Stimulated activated CD8-positive, alpha-beta memory T cell treated with anti-CD3 and anti-CD28 coated beads, Interleukin-15, amount 100 ng/mL, for 24 hours (primary cell): ENCODE measurements at places on chromosomes 7 and 10.

DNA sequence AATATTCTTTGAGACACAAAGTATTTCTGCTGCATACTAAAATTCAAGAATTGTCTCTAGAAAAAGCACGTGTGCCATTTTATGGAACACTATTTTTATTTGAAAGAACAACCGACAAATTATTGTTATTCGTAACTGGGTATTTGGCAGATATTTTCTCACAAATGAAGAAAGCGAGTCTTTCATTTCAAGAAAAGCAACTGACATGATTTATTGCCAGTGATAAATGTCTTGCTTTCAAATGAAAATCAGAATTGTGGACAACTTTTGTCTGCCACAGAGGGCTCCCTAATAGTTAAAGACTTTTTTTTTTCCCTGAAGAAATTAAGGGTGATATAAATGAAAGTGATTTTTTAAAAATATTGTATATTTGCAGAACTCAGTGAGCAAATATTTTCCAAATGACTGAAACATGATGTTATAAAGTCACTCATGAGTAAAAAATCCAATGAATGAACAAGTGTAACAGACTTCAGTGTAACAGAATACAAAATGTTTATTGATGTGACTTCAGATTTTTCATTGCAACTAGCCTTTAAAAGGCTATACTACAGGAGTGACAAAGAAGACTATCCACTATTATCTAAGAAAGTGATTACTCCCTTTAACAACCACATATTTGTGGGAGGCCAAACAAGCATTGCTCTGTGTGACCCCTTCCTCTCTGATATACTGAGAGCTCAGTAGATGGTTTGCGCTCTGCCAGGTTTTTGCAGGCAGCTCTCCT lies 49.0 kb upstream of the SEMA3E start:
- no peak for DNase-seq

GRCh38 chr10:91247360-91248111 lies 27.1 kb downstream of the PCGF5 start:
- no peak for DNase-seq

GRCh38 chr10:103715430-103715829 lies 139.9 kb downstream of the SH3PXD2A start:
- DNase-seq = no peak

- no peak for DNase-seq
Measured at GRCh38 chr7:47225387-47226131, 356.4 kb downstream of the TNS3 start.

- DNase-seq = no peak
Measured at GRCh38 chr10:79055892-79056291, 12.9 kb upstream of the ZMIZ1 start.

- DNase-seq = no peak
Measured at GRCh38 chr10:86837663-86838062, 81.2 kb downstream of the BMPR1A start.

- DNase-seq = no peak
Measured at GRCh38 chr10:120253131-120253530, 203.9 kb upstream of the PLPP4 start.

DNA sequence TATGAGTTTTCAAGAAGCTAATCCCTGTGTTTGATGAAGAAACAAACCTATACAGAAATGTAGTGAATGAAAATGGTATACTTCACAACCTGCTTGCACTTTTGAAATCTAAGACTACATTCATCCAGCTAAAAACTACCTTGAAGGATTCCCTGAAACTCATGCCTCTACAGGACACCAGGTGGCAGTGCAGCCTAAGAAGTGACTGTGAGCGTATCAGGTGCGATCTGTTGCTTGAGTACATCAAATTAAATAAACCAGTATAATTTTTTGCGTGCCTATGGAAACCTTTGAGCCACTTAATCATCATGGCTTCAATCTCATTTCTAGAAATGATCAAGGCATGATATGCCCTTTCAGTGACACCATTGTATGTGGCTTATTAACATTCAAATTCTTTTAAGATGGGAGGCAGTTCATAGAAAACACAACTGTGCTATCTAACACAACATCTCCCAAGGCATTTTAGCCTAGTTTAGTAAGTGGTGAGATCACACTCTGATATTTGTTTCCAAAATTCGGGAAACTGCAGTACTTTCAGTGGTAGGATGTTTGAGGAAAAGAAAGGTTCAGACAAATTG lies 57.4 kb downstream of the PPP1R17 start:
- DNase-seq = peak; percentile 3

DNA sequence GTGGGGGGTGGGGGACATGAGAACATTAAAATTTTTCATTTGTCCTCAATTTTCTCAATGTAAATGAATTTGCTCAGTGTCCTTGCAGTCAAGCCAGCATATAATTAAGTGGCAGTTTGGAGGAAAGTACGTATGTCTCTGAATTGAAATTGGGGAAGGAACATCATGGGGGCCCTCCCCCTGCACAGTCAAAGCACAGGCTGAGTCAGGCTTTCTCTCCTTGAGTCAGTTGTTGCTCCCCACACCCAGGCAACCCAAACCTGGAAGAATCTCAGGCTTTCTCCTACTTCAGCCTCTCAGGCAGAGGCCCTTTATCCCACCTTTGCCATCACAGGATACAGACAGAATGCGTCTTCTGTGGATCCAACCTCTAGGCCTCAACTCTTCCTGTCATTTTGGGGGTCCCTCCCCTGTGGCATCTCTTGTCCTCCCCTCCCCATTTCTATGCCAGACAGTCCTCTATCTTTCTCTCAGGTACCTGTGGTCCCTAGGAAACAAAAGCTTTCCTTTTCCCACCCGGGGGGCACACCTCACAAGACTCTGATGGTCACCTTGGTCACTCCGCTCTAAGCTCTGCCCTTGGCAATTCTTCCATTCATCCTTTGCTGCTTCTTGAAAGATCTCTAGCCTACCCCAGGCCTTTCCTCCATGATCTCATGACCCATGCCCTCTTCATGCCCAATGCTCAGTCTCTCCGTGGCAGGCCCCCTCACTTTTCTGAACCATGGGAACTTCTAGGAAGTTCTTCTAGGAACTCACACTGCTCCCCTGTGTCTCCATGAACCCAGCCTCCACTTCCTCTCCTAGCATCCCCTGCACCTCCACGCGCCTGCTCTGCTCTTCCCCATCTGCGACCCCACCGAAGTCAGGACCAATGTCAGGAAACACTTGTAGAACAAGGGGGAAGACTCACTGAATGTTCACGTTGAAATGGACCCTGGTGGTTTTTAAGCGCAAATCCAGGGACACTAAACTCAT lies 40.4 kb downstream of the CREB3L2 start:
- DNase-seq = no peak
